Breast epithelium (tissue), 4 donors: ENCODE measurements at places on chromosomes 3 and 15. TPM values are rescaled to one million over a fixed set of nuclear protein-coding genes. Genes with fewer than 3 reads are reported as not detected.

- H3K27ac ChIP-seq: peak overlapping the region; percentile 50
- H3K36me3 ChIP-seq: no peaks in the 10 kb centered on the region
- no peak for DNase-seq
- no peak overlapping the region for H3K4me3 ChIP-seq
- H3K4me1 ChIP-seq: no peaks in the 10 kb centered on the region
Measured at GRCh38 chr3:51683566-51683965, 12.5 kb downstream of the TEX264 start.

DNA sequence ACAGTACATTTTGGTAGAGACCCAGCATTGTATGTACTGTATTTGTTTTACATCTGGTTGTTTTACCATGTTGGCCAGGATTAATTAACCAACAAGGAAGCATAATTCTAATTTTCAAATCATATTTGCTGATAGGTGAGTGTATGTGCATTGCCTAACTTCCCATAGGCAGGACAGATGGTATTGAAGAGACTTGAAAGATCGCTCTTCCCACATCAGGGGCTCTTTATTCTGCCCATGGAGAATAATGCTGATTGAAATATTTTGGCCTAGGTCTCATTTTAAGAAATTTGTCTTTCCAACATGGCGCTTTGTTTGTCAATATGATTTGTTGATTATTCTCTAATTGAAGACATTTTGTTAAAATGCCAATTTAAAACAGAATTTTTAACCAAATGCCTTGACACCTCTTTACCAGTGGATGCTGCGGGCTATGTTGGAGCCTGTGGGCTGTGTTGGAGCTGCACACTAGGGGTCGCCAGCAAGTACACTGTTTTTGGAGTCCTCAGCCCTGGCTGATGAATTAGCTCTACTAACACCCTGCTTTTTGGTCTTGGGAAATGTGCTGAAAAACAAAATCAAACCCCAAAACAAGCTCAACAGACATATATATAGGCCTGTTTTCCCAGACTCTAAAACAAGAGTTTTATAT is 5.3 kb downstream of the P2RY12 start:
- no peak for DNase-seq
- H3K36me3 ChIP-seq: no peaks in the 10 kb centered on the region

DNA sequence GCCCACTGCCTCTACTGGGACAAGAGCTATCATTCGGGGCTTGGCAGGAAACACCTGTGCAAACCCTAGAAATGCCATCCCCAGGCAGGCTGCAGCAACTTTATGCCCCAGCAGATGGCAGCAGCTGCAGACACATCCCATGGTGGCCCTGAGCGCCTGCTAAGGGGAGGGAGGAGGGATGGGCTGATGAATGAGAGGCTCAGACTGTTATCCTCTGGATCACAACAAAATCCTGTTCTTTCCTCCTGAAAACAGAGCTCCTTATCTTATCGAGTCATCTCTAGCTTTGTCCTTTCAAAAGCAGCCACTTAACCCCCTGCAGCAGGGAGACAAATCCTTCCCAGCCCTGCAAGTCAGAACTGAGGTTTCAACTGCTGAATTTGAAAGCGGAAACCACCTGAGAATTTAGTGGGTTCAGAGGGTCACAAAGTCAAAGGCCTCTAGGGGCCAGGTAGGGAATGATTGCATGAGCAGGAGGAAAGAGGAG is 90.6 kb upstream of the PROK2 start:
- no peak overlapping the region for H3K27ac ChIP-seq
- H3K4me3 ChIP-seq: no peak overlapping the region
- DNase-seq: peak; percentile 65

- H3K4me3 ChIP-seq: no peak overlapping the region
- H3K27me3 ChIP-seq: no peaks in the 10 kb centered on the region
- no peaks in the 10 kb centered on the region for H3K36me3 ChIP-seq
- no peak for DNase-seq
Measured at GRCh38 chr3:169554611-169555010, 108.9 kb downstream of the MECOM start.

GRCh38 chr3:45976191-45977091 is 19.2 kb downstream of the FYCO1 start:
- no peak for DNase-seq
- H3K36me3 ChIP-seq: no peaks in the 10 kb centered on the region
- no peaks in the 10 kb centered on the region for H3K27me3 ChIP-seq
- no peak overlapping the region for H3K4me3 ChIP-seq

GRCh38 chr3:170469151-170470062 is 50.7 kb downstream of the CLDN11 start:
- peak overlapping the region; percentile 69 for H3K27ac ChIP-seq
- no peak for DNase-seq
- H3K4me1 ChIP-seq: peaks cover 4% of the 10 kb centered on the region
- H3K36me3 ChIP-seq: no peaks in the 10 kb centered on the region
- no peaks in the 10 kb centered on the region for H3K27me3 ChIP-seq
- no peak overlapping the region for H3K4me3 ChIP-seq

Gene LRTM1
- total RNA-seq: not detected

Gene ALAS1
- 34.7 TPM for total RNA-seq

Gene GABRB3
- 1.8 TPM for total RNA-seq

- DNase-seq: no peak
- no peak overlapping the region for H3K27ac ChIP-seq
Measured at GRCh38 chr3:187586226-187586625, 84.0 kb downstream of the SST start.

- H3K27me3 ChIP-seq: no peaks in the 10 kb centered on the region
- no peak overlapping the region for H3K4me3 ChIP-seq
- no peaks in the 10 kb centered on the region for H3K4me1 ChIP-seq
- peak overlapping the region; percentile 33 for H3K27ac ChIP-seq
- DNase-seq: no peak
Measured at GRCh38 chr3:14847613-14848541, 29.1 kb downstream of the FGD5 start.
